ENCODE measurements at places on chromosomes 4 and X.

DNA sequence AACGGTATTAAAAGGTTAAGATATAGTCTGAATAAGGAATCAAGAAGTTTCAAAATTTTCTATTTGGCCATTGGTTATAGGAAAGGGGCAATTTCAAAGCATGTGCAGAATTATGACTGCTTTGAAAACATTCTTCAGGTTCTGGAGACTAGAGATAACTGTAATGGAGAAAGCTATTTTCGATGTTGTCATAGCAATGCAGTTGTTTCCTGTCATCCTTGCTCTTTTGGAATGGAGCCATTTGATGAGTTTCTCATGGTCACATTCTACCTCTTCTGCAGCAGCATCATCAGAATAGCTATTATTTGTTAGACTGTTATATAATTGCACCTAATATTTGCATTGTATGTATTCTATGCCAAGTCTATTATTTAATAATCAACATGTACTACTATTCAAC is 368.2 kb upstream of the NR3C2 start:
- no peak for DNase-seq

GRCh38 chr4:36255577-36255976 is 11.3 kb upstream of the ARAP2 start:
- DNase-seq = no peak

GRCh38 chr4:89538886-89539285 is 231.3 kb upstream of the GPRIN3 start:
- no peak for DNase-seq

- DNase-seq = no peak
These were observed 28.7 kb upstream of the CABS1 start for GRCh38 chr4:70306076-70306475.
